Activated naive CD4-positive, alpha-beta T cell treated with anti-CD3 and anti-CD28 coated beads for 36 hours (primary cell): ENCODE measurements at places on chromosomes 13 and 19. TPM values are rescaled to one million over a fixed set of nuclear protein-coding genes. Genes with fewer than 3 reads are reported as not detected.

DNA sequence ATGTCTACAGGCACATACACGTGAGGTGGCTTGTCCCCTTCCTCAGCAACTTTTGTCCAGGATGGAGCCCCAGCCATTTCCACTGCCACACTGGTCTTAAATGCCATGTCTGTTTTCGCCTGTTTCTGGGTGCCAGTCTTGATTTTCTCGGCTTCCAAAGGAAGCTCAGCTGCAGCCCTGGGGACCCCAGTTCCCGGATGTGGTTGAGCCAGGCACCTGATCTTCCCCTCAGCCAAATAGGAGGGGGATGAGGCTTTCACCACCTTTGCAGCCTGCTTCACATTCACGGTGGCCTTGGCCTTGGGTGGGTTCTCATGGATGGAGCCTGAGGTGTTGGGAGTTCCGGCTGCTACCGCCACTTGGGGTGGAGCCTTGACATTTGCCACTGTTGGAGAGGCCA is 8.7 kb downstream of the IQCN start:
- no peak for DNase-seq

GRCh38 chr13:85638265-85638664 is 161.0 kb downstream of the SLITRK6 start:
- DNase-seq, result no peak

- peak; percentile 68 for DNase-seq
Observed at GRCh38 chr13:52128714-52129700, at the start of gene NEK5. Gene NEK5, minus strand, starts transcription at chr13:52129073. Its CDS starts 1,591 bp downstream, at chr13:52127482.

Gene GRK1
- 0.10 TPM for total RNA-seq
